ENCODE measurements at places on chromosomes 12 and 14.
A peak's percentile ranks its signal among the peaks of the same experiment; 100 is the strongest.

GRCh38 chr14:64704143-64704742 lies at the start of gene PLEKHG3:
Gene PLEKHG3 (plus strand): TSS chr14:64704424. CDS start chr14:64727632, 23,208 bp downstream.
- peak; percentile 48 for DNase-seq

GRCh38 chr12:117890137-117890536 lies 78.7 kb downstream of the KSR2 start:
- DNase-seq: no peak

DNA sequence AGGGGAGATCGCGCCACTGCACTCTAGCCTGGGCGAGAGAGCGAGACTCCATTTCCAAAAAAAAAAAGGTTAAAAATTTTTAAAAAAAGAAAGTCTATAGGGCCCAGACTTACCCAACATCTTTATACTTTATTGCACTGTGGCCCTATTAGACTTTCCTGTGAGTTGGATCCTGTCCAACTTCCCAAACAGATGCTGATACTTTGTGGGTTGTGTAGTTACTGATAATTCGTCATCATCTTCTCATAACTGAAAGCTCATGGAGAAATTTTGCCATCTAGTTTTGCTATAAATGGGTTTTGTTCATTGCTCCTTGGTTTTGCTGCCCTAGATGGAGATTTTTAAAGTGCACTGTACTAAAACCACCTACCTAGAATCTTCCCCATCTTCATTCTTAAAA lies 31.1 kb downstream of the APOBEC1 start:
- DNase-seq: no peak

GRCh38 chr14:75280291-75280830 lies 1.7 kb downstream of the FOS start:
- peak; percentile 63 for DNase-seq

DNA sequence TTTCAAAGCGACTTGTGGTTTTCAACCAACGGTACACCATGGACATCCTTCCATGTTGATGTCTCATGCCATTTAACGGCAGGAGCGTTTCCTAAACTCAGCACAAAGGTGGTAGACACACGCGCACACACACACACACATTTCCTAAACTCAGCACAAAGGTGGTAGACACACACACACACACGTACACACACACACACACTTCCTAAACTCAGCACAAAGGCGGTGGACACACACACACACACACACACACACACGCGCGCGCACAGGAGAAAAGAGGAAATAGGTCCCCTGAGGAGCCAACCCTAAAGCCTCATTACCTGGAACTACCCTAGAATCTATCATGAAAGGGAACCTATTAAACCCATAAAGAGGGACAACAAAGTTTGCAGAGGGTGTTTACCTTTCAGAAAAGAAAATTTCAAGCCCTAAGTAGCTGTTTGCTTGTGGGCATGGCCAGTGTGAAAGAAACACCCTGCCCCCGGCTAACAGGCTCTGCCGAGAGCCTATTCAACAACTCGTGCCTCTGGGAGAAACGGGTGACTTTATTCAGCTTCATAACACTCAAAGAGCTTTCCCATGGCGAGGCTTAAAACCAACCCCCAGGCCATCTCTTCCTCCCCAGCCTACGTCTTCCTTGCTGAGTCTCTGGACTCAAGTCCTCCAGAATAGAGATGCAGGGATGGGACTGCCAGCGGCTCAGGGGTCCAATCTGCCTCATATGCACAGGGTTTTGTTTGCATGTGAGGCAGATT lies 31.8 kb downstream of the SLC8B1 start:
- no peak for DNase-seq

DNA sequence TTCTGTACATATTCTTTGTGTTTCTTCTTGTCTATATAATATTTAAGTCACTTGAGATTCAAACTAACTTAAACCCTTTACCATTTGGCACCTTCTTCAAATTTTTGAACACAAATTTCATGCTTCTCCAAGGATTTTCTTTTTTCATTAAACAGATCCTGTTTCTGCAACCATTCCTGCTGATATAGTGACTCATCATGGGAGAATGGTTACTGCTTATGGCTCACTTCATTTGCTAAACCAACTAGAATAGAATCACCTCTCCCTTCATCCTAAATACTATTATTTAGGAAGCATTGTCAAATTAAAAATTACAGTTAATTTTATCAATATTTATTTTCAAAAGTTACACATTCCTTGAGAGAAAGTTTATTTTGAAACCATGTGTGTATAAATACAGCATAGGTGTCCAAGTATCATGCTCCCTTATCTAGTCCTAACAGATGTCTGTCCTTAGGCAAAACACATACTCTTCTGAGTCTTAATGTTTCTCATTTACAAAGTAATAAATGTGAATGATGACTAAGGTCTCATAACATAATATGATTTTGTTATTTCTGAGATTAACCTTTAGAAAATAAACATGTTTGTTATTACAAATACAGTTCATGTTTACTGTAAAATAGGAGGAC lies 40.7 kb downstream of the PLCZ1 start:
- peak; percentile 35 for DNase-seq

DNA sequence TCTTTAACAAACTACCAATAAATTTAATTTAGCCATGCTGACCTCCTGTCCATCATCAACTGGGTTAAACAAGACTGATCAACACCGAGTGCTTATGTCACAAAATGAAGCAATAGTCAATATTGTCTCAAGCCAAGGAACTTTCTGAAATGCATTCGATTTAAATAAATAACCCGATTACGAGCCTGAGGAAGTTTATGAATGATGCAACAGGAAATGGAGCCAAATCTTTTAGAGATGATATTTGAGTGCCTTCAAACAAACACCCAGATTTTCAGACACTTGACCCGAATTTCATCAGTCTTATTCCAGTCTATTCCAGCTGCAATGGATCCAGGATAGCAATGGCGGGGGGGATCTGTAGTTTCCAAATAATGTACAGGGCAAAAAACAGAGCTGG lies 27.9 kb downstream of the FAR2 start:
- DNase-seq: peak; percentile 86

GRCh38 chr12:92363295-92364146 lies 217.9 kb upstream of the BTG1 start:
- DNase-seq: peak; percentile 31

DNA sequence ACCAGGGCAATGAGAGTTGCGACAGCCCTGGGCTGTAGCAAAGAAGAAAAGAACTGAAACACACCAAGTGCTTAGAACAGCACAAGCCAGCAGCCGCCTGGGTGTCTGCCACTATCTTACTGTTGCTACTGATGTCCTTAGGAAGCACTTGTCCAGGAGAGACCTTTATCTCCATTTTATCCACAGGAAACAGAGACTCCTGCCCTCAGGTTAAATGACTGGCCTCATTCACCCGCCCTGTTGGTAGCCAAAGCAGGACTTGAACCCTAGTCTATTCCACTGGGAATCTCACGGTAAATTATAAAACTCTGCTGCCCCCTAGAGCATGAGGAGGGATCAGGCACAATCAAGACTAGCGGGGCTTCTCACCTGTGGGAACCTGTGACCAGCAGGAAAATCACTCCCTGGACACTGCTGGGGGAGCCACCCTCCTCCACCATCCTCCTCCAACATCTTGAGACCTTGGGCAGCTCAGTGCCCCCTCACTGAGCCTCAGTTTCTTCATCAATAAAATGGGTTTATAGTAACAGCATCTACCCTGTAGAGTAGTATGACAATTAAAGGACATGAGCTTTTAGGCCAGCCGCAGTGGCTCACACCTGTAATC lies 20.5 kb upstream of the TESC start:
- DNase-seq: no peak

GRCh38 chr12:3035171-3035570 lies 42.0 kb upstream of the TSPAN9 start:
- no peak for DNase-seq

- no peak for DNase-seq
These were observed 69.3 kb downstream of the PCNX1 start for GRCh38 chr14:70976591-70976990.

DNA sequence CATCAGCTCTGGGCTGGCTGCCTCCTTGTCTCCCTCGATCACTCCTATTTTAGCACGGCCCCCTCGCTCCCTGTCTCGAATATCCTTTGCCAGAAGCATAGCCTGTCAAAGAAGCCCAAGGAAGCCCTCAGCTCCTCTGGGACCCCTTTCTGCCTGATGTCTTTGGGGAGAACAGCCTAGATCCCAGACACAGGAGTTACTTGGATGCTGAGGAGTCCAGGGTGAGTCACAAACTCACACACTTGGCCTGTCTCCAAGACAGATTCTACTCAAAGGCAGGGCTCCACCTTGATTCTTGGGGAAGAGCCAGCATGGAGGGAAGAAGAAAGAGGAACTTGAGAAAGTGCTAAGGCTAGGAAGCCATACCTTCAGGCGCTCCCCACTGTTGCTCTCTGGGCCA lies 8.1 kb downstream of the AVIL start:
- DNase-seq: no peak
